ENCODE measurements at places on chromosomes 2 and 18.

DNA sequence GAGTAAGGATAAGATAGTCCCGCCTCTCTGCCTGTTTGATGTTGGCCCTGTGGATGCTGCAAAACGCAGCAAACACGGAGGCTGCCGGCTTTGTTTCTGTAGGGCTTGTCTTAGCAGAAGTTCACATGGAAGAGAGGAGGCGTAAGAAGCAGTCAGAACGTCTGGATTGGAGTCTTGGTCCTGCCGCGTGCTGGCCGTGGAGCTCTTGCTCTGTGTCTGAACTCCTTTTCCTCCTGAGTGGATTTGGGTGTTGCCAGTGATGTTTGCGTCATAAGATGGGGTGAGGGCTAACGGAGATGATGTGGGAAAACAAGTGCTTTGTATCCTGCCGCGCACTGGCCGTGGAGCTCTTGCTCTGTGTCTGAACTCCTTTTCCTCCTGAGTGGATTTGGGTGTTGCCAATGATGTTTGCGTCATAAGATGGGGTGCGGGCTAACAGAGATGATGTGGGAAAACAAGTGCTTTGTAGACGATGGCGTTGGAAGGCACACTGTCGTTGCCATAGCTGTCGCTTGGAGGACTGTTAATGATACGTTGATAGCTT, 240.9 kb downstream of the AGAP1 start:
- H3K27me3 ChIP-seq: no peaks in the 10 kb centered on the region
- peak overlapping the region; percentile 36 for H3K27ac ChIP-seq
- no peak for DNase-seq
- H3K4me3 ChIP-seq: no peak overlapping the region
- no peaks in the 10 kb centered on the region for H3K36me3 ChIP-seq

DNA sequence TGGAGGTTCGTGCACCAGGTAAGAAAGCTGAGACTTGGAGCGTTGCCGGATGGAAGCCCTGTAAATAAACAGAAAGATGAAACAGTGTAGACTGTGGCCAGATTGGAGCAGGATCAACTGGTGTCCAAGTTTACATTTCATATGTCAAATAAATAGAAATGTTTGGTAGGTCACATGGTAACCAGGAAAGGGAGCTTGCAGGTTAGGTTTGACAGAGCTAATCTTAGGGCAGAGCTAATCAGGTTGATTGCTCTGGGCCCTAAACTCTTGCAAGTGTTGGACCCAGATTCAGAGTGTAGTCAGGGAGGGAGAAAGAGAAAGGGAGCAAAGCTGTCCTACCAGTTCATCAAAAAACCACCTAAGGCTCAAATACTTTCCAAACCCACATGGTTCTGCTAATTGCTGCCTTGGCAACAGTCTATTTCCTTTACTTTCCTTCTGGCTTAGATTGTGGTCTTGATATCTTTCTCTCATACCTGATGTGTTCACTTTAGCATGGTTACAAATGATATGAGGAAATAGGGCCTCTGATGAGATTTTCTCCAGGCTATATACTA, 63.2 kb downstream of the G6PC2 start:
- H3K4me3 ChIP-seq: no peak overlapping the region
- no peaks in the 10 kb centered on the region for H3K36me3 ChIP-seq
- no peak for DNase-seq
- no peaks in the 10 kb centered on the region for H3K27me3 ChIP-seq

GRCh38 chr2:156483741-156484173, 47.6 kb downstream of the GPD2 start:
- no peaks in the 10 kb centered on the region for H3K36me3 ChIP-seq
- no peak overlapping the region for H3K27ac ChIP-seq
- DNase-seq: no peak
- H3K4me1 ChIP-seq: peaks cover 14% of the 10 kb centered on the region

DNA sequence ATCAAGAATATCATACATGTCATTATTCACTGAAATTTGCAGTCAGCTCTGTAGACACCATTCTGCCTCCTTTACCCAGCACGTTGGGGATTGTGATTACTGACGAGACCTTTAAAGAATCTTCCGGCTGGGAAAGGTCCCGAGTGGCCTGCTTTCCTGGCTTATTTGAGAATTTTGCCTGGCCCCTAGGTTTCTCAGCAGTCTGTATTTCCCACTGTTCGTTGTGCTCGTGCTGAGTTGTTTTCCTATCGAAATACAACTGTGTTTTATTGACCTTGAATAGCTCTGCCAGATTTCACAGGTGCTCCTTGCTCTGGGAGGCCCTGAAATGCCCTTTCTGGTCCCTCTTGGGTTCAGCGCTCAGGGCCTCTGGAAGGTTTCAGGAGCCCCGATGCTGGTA, 94.9 kb downstream of the AGAP1 start:
- DNase-seq: no peak
- H3K4me1 ChIP-seq: no peaks in the 10 kb centered on the region
- no peak overlapping the region for H3K27ac ChIP-seq
- no peaks in the 10 kb centered on the region for H3K27me3 ChIP-seq
- no peaks in the 10 kb centered on the region for H3K36me3 ChIP-seq
- no peak overlapping the region for H3K4me3 ChIP-seq

DNA sequence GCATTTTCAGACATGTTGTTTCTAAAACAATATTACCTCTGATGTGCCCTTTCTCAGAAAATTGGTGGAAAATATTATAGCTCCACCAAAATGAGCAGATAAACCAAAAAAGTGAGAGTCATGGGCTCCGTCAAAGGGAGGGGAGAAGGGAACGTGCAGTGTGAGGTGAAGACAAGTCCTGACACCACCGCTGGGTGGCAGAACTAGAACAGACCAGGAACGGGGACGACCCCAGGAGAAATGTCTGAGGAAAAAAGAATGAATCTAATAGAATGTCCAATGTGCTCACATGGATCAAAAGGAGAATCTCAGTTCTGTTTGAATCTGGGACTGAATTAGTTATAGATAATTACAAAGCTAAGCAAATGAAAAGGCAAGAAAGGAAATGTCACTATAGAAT, 22.6 kb upstream of the BCL2 start:
- H3K36me3 ChIP-seq: peaks cover 90% of the 10 kb centered on the region
- H3K27me3 ChIP-seq: no peaks in the 10 kb centered on the region

Measured in esophagus squamous epithelium (tissue), 5 donors.